ENCODE measurements at places on chromosomes 2 and 18.

DNA sequence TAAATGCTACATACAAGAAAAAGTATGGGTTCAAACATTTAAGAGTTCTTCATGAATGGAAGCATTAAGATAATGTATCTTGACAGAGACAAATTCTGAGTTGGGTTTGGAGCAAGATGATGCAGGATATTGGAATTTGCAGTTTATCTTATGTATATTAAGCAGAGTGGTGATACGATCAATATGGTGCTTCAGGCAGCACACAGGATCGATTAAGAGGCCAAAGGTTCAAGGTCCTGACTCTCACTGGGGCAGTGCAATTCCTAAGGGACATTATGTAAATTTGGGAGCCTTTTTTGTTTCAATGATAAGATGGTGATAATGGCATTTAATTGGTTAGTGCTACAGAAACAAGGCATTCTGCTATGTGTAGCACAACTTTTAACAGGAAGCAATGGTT lies 381.9 kb downstream of the KCNJ3 start:
- DNase-seq, result no peak

GRCh38 chr2:239780236-239780994 lies 244.7 kb downstream of the NDUFA10 start:
- DNase-seq, result no peak

DNA sequence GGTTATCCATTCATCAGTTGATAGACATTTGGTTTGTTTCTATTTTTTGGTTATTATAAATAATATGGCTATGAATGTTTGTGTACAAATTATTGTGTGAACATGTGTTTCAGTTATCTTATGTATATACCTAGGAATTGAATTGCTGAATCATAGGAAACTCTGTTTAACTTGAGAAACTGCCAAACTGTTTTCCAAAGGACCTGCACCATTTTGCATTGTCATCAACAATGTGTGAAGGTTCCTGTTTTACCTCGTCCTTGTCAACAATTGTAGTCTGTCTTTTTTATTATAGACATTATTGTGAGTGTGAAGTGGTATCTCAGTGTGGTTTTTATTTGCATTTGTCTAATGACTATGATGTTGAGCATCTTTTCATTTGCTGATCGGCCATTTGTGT lies 17.1 kb downstream of the PDK1 start:
- DNase-seq, result no peak

DNA sequence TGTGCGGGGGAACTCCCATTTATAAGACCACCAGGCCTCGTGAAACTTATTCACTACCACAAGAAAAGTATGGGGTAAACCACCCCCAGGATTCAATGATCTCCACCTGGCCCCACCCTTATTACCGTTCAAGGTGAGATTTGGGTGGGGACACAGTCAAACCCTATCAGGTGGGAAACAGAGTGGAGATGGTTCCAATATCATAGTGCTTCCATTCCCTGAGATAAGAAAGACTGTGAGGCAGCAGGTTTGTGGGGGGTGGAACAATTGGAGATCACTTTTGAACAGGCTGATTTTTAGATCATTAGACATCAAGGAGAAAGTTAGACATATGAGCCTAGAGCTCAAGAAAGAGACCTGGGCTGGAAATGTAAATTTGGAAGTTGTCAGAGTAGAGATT lies 39.3 kb downstream of the GKN2 start:
- no peak for DNase-seq

DNA sequence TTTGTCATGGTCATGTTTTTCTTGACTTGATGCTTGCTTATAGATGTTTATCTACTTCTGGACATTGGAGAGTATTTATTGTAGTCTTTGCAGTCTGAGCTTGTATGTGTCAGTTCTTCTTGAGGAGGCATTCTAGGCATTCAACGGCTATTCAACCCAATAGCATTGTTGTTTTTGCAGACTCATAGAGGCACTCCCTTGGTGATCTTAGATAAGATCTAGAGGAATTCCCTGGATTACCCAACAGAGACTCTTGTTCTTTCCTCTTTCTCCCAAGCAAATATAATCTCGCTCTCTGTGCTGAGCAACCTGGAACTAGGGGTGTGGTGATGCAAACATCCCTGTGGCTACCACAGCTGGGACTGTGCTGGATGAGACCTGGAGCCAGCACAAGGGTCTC lies 40.4 kb downstream of the SYT4 start:
- DNase-seq, result no peak

DNA sequence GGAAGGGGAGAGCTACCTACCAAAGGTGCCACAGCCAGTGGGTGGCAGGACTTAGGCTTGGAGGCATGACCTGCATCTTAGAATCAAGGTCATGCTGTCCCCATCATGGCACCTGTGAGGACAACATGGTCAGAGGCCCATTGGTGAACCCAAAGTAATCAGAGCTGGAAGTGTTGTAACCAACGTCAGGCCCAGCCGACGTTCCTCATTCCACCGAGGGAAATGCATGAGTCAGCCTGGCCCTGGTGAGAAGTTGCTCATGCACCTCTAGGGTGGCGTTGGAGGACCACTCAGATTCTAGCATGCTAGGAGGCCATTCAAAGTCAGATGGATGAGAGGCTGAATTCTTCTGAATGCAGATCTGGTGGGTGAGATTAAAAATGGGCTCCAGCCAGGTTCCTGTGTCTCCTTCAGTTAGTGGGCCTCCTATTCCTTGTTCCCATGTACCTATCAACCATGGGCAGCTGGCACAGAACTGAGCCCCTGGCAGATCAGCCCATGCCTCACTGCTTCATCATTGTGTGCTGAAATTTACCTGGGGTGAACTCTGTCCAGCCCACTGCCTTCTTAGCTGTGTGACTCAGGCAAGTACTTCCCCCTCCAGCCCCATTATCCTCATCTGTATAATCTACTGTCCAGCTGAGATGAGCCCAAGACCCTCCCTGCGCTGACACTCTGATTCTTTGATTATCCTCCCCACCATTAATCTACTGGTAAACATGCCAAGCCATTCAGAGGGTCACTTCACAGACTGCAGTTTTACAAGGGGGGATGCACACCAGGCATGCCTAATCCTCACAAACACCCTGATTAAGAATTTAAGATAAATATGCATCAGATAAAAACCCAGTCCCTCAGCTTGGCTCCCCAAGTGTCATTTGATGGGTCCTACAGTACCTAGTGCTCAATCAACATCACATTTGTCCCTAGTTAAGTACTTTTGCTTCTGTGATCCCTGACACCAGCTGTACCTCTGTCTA lies 14.0 kb downstream of the SLC14A2 start:
- no peak for DNase-seq

GRCh38 chr2:230430957-230431910 lies 15.2 kb downstream of the SP100 start:
- no peak for DNase-seq

- no peak for DNase-seq
Observed at GRCh38 chr2:50748671-50749070, 283.3 kb downstream of the NRXN1 start.

- no peak for DNase-seq
Observed at GRCh38 chr2:174020926-174021662, 55.9 kb upstream of the SP3 start.

DNA sequence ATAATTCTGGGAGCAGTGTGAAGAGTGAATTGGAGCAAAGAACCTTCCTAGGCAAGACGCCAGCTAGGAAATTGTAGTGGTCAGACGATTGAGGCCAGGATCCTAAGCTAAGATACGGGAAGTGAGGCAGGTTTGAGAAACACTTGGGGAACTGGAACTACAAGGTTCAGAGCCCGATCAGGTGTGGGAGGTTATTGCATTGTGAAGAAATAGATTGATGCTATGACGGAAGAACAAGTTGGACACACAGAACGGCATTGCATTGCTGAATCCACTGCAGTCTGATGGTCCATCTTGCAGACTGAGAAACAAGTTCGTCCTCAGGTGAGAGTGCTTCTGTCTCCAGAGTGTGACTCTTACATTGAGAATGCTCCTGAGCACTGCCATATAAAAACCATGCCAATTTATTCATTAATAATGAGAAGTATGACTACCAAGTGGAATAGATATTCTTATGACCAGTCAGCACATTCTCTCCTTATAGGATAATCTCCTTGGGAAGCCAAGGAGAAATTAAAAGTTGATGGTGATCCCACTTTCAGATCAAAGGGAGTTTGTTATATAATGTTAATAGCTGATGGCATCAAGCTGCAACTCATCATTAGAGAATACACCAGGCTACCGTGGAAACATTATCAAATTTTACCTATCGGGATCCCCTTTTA lies 30.9 kb downstream of the ANTXR1 start:
- DNase-seq, result no peak

- DNase-seq, result no peak
Observed at GRCh38 chr2:217491271-217491670, 511.5 kb downstream of the TNS1 start.

DNA sequence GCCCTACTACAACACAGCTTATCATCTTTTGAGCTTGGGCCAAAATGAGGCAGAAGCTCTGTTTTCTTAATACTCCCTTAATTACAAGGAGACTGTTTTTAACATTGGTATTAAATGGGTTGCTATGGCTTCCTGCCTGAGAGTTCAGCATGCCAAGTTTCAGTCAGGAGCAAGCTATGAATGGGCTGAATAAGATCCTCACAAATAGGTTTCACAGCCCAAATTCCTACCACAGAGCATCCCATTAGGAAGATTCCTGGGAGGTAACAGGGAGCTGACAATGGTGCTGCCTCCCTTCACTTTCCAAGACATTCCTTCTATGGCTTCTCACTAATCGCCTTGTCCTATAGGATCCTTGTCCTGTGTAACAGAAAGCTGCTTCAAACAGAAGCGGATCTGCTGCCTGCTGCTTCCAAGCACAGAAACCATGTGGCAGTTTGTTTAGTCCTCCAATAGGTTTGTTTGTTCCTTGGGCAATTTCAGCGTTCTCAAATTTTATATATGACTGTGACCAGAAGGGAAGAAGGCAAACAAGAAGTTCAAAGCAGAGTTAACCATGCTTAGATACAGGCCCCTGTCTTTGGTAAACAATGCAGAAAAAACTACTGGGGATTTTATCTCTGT lies 70.9 kb downstream of the NCKAP5 start:
- DNase-seq, result no peak

DNA sequence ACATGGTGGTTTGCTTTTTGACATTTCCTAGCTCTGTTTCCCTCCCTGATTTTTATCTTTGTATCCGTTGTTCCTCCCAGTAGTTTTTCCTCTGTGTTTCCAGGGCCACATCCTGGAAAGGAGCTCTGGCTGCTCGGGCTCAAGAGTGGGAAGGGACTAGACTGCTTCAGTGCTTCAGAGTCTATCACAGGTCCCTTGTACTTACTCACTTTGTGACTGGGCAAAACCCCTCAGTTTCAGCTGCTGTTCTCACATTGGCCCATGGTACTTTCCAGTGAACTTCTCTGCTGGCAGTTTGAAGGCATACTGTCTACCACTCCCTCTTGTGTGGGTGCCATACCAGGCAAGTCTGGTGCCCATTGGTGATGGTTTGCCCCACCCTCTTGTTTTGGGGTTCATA lies 7.5 kb upstream of the STAMBP start:
- DNase-seq, result no peak

DNA sequence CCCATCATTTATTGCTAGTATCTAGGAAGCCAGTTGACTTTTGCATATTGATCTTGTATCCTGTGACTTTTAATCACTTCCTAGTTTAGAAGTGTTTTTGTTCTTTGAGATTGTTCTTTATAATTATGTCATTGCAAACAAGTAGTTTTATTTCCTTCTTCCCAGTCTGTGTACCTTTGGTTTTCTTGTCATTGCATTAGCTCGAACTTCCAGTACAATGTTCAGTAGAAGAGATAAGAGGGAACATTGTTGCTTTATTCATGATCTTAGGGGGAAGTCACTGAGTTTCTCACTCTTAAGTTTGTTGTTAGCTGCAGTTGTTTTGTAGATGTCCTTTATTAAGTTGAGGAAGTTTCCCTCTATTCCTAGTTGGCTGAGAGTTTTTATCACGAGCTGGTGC lies 61.0 kb downstream of the TRAPPC12 start:
- DNase-seq, result no peak

- no peak for DNase-seq
Observed at GRCh38 chr2:216281316-216281715, 91.0 kb downstream of the MARCHF4 start.

- no peak for DNase-seq
Observed at GRCh38 chr2:240585101-240585500, 1.4 kb upstream of the CAPN10 start.

GRCh38 chr2:236499691-236500578 lies 69.7 kb upstream of the ACKR3 start:
- DNase-seq, result no peak

GRCh38 chr2:150379166-150379565 lies 108.3 kb downstream of the RND3 start:
- DNase-seq, result no peak

DNA sequence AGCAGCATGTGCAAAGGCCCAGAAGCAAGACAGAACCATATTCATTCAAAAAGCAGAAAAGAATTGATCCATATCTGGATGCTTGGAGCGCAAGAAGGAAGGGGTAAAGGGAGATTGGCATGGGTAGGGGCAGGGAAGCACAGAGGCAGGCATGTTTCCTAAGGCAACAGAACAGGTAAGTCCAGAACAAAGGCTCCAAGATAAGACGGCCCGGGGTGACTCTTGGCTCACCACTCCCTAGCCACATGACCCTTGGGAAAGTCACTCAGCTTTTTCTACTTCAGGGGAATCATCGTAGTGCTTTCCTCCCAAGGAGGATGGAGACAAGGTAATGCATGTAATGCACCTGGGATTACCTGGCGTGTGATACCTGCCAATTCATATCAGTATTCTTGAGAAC lies 37.7 kb upstream of the ST3GAL5 start:
- no peak for DNase-seq

DNA sequence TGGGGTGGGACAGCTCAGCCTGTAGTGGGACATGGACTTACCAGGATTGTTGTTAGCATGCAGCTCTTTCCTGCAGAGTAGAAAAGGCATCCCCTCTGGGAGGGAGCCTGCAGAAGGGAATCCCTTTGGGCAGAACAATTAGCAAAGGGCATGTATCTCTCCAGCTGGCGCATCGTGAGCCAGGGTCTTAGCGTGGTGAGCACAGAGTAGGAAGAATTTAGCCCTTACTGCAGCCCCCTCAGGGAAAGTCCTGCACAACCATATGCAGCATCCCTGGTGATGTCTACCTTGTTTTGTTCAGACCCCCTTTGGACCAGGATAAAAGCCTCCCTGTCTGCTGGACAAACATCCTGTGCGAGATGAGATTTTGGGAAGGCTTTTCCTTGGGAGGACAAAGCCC lies 292.1 kb downstream of the SLC4A3 start:
- no peak for DNase-seq

GRCh38 chr18:74975001-74975400 lies 233.9 kb downstream of the PTGR3 start:
- DNase-seq, result no peak

DNA sequence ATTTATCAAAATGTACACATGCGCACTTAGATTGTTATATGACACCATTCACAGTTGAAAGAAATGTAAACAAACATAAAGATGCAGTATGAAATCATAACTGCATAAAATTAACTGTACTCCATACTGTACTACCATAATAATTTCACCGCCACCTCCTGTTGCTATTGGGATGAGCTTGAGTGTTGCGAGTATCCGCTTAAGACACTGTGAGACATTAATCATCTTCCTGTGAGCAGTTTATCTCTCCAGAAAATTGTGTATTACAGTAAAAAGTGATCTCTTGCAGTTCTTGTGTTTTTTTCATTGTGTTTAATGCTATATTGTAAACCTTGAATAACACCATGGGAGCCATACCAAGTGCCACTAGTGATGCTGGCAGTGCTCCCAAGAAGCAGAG lies 46.1 kb downstream of the OLA1 start:
- DNase-seq, result no peak

All from Panc1 (cell line).